ENCODE measurements at places on chromosomes 7 and 10.

- DNase-seq, result no peak
Measured at GRCh38 chr10:63885156-63885555, 364.0 kb downstream of the REEP3 start.

GRCh38 chr10:86106616-86107015 lies 260.0 kb downstream of the GRID1 start:
- DNase-seq, result no peak

DNA sequence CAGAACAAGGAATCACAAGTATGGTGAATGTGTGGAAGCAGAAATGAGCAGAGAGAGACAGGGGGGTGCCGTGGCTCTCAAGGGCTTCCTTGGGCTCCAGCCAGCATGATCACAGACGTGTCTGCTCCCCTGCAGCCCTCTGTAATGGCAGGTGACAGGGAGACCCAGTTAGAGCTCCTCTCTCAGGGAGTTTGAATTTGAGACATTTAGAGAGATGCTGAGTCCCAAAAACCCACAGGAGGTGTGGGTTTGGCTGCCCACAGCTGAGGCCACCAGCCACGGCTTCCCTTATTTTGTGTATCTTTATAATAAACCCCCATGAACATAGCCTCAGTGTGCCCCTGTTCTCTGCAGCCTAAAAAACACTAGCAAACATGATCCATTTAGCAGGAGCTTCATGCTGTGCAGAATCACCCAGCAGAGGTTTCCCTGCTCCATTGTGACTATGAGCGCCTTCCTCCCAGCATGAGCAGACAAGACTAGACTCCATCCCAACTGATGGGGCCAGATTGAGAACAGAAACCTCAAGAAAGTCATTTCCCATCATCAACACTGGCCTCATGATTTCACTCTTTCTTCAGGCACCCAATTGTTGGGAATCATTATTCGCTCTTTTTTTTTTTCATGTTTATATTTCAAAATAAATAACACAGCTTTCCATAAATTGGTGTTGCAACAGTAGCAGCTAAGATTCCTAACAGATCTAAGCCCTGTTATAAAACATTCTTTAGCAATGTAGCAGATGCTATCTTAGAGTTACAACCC lies 13.4 kb downstream of the NOD1 start:
- no peak for DNase-seq

DNA sequence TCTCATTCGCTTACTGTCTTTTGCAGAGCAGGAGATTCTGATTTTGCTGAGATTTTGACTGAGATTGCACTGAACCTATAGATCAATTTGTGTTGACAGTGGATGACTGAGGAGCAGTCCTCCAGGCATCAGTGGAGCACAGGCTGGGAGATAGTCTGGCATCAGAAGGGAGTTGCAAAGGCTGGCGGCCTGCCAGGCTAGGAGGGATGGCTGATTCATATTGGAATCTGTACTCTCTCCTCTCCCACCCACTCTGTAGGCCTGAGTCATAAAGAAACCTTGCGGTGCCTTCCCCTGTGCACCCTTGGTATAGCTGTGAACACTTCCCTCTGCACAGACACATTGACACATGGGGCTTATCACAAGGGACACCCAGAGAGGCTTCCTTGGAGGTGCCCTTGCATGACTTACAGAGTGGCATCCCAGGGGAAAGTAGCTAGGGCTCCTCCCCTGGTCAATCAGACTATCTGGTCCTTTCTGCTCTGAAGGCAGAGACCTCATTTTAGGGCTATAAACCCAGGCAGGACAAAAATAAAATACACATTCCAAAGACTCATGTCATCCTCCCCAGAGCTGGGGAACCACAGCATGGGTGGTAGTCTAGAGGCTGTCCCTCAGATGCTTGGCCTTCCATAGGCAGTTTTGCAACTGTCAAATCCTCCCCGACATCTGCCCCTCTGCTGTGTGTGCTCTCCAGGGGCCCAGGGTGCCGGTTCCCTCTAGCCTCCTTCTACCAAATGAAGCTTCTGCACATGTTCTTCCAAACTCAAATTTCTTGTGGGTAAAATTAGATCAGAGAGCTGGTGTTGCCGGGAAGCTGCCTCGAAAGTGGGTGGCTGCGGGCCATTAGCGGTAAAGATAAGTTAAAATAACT lies 37.4 kb upstream of the EEPD1 start:
- DNase-seq, result peak; percentile 88
